ENCODE measurements at places on chromosomes 2 and 18.

GRCh38 chr2:127818241-127818640, 7.3 kb upstream of the WDR33 start:
- DNase-seq, result no peak

DNA sequence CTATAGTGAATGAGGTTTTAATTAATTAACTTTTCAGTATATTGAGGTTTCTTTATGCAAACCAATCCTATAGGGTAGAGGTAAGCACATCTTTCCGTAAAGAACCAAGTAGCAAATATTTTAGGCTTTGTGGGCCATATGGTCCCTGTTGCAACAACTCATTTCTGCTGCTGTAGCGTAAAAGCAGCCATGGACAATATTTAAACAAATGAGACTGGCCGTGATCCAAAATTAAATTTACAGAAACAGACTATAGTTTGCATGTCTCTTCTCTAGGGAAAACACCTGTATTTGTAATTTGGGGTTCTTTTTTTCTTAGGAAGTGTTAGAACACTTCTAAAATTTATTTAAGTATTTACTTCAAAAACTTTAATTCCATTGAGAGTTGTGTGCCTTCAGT, 104.3 kb downstream of the KYNU start:
- DNase-seq, result no peak

- no peak for DNase-seq
Observed at GRCh38 chr2:84800194-84800805, 80.6 kb downstream of the TRABD2A start.

DNA sequence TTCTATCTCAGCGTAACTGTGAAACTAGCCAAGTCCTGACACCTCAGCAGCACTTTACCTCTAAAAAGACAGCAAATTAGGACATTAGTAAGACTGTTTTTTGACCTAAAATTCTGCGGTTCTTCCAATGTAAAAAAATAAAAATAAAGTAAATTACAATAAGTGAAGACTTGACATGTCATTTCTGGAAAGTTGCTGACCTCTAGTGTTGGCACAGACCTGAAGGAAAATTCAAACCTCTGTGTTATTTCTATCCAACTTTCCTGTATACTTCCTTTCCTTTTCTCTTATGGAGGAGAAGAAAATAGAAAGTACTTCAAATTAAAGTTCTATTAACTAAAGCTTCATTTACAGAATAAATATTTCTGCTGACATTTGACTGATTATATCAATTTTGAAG, 110.6 kb downstream of the TMEM182 start:
- no peak for DNase-seq

GRCh38 chr18:76491473-76491775, 3.6 kb downstream of the ZNF516 start:
- peak; percentile 45 for DNase-seq

DNA sequence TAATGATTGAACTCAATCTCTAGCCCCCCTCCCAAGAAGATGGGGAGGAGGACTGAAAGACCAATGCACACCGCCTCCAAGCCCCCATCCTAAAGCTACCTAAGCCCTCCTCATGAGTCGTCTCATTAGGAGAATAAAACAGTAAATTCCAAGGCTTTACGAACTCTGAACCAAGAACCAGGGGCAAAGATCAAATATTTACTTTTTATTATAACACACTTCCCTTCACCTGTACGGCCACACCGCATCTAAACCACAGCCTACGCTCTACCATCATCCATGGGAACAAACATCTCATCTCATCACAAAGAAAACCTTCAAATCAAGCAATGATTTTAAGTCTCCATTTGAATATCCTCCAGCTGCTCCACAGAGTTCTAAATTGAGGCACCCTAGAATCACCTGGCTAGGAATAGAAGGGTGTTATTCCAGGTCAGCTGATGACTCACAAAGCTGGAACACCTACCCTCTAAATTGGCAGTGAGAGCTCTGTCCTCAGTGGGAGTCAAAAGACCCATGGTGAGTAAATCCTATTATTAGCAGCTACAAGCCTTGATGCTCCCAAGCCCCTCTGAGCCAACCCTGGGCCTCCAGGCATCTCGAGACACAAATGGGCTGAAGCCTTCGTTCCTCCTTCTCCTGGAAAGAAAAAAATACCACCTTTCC, 45.6 kb upstream of the BZW1 start:
- DNase-seq, result no peak

- DNase-seq, result no peak
Observed at GRCh38 chr2:65432227-65433190, at the start of gene SPRED2. Gene SPRED2, minus strand, starts transcription at chr2:65432599. Its CDS starts 612 bp downstream, at chr2:65431987.

DNA sequence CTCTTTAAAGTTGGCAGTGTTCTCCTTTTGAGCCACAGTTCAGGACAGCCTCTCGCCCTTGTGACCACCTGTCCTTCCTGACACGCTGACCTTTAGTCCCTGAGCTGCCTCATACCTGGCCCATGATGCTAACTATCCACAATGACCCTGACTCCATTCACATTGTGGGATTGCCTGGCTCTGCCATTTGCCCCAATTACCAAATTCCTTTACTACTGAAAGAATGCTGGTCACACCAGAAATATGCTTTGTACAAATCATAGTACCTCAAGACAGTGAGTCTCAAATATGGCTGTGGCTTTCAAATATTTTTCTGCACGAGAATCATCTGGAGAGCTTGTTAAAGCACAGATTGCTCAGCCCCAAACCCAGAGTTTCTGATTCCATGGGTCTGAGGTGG, 54.2 kb downstream of the LTBP1 start:
- DNase-seq, result no peak

GRCh38 chr2:150413910-150414309, 73.6 kb downstream of the RND3 start:
- no peak for DNase-seq
